Germinal center (tissue), 1 donor: ENCODE measurements at places on chromosomes 2 and 18.

DNA sequence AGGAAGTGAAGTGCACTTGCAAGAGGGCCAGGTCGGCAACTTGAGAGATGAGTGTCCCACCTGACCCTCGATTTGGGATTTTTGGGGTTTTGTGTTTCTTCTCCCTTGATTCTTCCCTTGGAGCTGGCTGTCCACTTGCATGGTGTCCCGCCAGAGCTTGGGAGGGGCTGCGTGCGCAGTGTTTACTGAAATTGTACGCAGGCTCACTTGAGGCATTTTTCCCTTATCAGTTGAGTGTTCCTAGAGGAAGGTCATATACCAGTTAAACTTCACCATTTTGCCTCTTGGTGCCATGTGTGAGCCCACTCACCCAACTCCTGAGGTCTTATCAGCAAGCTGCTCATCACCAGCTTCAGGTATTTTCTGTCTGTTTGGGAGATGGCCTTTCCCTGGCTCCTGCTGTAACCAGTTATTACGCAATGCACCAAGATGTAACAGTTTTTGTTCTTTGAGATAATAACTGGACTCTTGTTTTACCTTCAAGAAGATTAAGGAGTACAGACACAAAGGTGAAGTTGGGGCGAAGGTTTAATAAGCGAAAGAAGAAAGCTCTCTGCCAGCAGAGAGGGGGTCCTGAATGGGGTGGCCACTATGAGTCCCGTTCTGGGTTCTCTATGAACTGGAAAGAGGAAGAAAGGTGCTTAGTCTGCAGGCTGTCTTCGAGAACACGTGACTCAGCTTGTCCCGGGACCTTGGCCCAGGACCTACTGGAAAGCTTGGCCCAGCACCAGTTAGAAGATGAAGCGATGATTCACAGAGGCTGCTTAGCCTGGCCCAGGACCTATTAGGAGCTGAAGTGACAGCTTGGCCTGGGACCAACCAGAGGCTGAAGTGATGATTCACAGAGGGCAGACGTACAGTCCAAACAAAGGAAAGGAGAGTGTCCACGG is 21.5 kb upstream of the TXNL4A start:
- DNase-seq = no peak

- no peak for DNase-seq
Observed at GRCh38 chr18:58402247-58402646, 226.6 kb downstream of the ALPK2 start.

DNA sequence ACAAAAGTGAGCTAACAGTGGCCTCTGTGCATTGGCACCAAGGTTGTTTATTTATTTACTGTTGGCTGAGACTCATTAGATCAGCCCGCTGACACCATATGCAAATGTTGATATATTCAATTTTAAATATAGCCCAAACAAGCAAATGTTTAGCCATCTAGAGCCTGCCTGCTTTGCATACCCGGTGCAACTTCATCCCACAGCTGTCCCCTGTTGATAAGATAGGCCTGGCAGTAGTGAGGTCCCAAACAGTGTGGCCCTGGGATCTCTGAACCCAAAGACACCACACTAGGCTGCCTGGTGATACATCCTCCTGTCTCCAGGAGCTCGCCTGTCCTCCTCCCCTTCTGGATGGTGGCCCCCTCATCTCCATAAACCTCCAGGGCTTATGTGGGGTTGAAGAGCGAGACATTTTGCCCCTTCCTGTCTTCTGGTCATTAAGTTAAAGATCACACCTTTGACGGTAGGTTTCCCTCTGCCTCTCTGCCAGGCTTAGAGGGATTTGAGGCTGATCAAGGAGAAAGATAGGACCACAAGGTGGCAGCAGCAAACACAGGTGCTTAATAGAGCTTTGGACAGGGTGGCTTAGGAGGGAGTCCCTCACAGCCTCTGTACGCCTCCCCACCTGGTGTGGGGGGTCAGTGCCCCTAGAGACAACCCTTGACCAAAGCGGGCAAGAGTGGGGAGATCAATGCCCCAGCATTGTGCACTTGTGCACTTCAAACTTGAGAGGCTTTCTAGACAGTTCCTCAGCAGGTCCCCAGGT is 23.7 kb upstream of the MYO5B start:
- DNase-seq = peak; percentile 52

GRCh38 chr2:237060534-237061312 is 25.0 kb upstream of the COPS8 start:
- peak; percentile 62 for DNase-seq

DNA sequence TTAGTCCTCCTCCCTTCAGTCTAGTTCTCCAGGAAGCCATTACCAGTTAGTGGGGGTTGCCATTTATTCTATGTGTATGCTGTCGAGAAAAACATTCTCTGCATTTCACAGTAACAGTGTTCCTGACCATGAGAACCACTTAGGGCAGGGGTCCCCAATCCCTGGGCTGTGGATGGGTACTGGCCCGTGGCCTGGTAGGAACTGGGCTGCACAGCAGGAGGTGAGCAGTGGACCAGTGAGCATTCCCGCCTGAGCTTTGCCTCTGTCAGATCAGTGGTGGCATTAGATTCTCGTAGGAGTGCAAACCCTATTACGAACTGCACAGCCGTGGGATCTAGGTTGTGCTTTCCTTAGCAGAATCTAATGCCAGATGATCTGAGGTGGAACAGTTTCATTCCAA is 15.8 kb downstream of the ITGA4 start:
- no peak for DNase-seq

DNA sequence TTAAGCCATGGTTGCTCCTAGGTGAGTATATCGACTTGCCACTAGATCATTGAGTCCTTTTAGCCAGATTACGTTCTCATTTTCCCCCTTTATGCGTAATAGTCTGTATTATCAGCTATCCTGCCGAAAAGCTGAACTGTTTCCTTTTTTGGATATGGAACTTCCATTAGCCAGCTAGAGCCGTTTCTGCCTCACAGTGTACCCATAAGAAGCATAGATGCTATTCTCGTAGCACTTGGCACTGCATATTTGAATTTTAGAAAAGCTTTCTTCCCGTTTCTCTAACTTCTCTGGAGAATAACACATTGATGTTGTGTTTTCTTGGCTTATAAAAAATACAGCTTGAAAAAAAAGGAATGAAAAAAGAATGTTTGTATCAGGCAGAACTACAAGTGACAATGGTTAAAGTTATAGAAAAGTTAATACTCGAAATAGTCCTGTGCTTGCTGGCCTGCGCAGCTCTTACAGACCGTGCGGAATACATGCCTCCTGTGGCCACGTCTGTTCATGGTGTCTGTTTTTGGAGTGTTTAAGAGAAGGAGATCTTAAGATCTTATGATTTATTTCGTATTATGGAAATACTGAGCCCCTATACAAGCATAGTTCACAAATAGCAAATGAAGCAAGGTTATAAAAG is 710 bp downstream of the DUSP19 start:
- peak; percentile 16 for DNase-seq

DNA sequence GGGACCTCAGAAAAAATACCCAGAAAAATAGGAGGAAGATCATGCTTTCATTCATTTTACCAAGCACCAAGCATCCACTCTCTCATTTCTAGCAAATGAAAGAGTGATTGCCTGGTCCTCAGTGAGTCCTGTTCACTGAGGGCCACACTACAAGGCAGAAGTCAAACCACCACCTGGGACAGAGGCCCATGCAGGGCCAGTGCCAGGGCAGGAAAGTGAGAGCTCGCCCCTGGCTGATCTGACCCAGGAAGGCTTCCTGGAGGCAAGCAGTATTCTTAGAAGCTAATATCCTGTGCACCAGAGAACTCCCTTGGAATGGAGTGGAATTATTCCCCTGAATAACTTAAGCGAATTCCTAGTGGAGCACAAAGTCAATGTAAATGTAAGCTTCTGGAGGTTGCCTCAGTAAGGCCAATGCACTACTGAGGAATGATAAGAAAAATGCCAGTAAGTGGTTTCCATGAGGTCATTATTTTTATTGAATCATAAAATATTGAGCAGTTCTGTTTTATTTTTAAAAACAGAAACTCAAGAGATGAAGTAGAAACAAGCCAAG is 191.6 kb upstream of the ID2 start:
- no peak for DNase-seq

GRCh38 chr2:209495855-209496585 is 72.2 kb downstream of the MAP2 start:
- no peak for DNase-seq

DNA sequence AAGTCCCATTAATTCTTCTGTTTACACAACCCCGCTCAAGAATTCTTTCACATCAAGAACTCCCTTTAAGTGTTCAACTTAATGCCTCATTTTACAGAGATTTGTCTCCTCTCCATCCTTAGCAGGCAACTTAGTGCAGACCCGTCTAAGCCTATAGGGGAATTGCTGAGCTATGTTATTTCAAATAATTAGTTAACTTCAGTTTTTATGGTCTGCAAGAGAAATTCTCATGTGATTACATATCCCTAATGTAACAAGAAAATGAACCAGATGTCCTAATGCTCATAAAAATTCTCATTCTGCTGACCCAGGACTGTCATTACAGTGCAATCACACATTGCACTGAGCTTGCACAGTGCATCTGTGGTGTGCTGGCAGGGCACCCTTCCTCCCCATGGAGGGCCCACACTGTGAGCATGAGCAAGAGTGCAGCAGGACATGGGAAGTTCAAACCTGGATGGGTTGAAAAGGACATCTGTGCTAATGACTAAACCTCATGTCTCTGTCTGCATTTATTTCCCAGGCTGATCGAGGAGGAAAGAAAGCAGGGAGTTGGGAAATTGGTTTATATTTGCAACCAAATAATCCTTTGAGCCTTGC is 97.1 kb downstream of the COL5A2 start:
- DNase-seq = no peak

DNA sequence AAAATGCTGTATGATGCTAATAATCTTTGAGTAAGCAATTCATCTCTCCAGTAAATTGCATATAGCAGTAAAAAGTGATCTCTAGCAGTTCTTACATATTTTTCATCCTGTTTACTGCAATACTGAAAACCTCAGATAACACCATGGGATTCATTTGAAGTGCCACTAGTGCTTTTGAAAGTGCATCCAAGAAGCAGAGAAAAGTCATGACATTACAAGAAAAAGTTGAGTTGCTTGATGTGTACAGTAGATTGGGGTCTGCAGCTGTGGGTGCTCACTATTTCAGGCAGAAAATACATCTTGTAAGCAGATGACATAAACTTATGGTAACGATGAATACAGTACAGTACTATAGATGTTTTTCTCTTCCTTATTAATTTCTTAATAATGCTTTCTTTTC is 1984.9 kb upstream of the LRRTM1 start:
- DNase-seq = no peak

DNA sequence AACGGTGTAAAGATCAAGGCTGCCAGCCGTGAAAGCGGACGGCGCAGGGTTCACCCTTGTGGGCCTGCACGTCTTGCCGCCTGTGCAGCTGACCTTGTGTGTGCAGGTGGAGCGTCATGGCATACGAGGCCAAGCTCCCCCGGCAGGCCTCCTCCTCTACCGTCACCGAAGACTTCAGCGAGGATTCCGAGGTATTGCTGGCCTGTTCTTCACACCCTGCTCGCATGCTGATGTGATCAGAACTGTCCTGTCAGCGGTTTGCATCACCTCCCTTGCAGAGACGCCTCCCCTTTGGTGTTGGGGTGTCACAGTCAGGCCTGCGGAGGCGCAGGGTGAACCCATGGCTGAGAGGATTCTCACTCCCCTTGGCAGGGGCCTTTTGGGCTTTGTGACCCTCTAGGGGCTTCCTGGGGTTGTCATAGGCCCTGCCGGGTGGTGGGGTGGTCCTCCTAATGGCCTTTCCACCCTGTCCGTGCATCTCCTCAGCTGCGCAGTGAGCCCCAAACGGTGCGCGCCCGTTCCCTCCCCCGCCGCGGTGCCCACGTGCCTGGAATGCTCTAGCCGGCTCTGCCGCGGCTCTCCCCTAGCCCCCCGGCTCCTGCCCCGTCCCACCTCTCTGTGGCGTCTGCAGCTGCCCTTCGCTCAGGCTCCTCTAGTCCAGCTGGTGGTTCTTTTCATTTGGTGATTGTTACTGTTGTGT is 92.5 kb downstream of the DGKD start:
- no peak for DNase-seq

GRCh38 chr2:147679955-147680531 is 164.8 kb upstream of the ACVR2A start:
- DNase-seq = no peak

- no peak for DNase-seq
Observed at GRCh38 chr2:121253674-121254240, 31.2 kb downstream of the TFCP2L1 start.

GRCh38 chr18:79496978-79497637 is 101.4 kb downstream of the NFATC1 start:
- no peak for DNase-seq

GRCh38 chr2:50395605-50396297 is 636.2 kb downstream of the NRXN1 start:
- no peak for DNase-seq
